Cardiac septum (tissue), 1 donor: ENCODE measurements at places on chromosomes 3 and 15. TPM values are rescaled to one million over a fixed set of nuclear protein-coding genes. Genes with fewer than 3 reads are reported as not detected.

DNA sequence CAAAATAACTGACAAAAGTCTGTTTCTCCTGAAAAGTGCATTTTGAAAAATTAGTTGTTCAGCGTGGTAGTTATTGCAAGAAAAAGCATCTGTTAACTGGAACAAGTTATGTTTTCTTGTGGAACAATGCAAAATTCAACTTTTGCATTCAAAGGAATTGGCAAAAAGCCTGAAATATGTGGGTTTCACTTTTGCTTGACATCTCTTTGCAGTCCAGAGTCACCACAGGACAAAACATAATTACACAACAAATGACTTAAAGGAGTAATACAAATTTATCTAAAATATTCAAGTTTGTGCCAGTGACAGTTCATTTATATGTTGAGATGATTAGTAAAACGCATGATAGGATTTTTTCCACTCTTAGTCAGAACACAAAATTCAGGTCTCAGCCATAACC, 96.3 kb upstream of the P2RY1 start:
- DNase-seq = no peak

GRCh38 chr3:79314544-79314943, 453.3 kb downstream of the ROBO1 start:
- DNase-seq = no peak

- no peak for DNase-seq
These were observed 42.5 kb downstream of the TAMM41 start for GRCh38 chr3:11803977-11804892.

CRYBG3 gene
- 38.2 TPM for total RNA-seq

ATG3 gene
- 41.0 TPM for total RNA-seq

GRCh38 chr15:101497484-101498034, 8.1 kb upstream of the PCSK6 start:
- DNase-seq = no peak

DNA sequence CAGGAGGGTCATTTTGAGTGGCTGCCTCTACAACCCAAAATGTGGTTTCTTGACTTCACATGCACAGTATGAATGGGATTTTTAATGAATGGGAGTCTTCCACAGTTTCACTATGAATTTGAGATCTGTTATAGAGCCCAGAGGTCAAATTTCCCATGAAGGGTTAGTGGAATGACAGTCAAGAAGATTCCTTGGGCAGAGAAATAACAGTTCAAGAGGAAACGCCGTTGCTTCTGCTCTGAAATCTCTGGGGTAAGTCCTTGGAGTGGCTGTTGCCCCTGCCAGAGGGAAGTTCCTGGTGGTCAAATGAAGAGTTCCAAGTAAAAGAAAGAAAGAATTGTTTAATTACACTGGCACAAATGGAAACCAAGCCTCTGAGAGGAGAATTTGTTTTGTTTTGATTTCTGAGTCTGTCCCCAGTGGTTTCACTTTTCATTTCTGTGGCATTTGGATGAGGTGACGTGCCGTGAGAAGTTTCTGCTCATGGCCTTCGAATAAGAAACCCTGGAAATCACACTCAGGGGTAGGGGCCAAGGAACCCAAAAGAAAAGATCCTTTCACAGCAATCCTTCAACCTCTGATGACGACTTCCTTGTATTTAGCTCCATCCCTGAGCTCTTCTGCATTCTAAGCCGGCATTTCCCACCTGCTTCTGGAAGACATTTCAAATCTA, 77.5 kb upstream of the IL12A start:
- DNase-seq = no peak

SCAANT1 gene
- not detected for total RNA-seq

FOXB1 gene
- not detected for total RNA-seq

- no peak for DNase-seq
These were observed 5.9 kb downstream of the MEIS2 start for GRCh38 chr15:37094333-37094914.

DNA sequence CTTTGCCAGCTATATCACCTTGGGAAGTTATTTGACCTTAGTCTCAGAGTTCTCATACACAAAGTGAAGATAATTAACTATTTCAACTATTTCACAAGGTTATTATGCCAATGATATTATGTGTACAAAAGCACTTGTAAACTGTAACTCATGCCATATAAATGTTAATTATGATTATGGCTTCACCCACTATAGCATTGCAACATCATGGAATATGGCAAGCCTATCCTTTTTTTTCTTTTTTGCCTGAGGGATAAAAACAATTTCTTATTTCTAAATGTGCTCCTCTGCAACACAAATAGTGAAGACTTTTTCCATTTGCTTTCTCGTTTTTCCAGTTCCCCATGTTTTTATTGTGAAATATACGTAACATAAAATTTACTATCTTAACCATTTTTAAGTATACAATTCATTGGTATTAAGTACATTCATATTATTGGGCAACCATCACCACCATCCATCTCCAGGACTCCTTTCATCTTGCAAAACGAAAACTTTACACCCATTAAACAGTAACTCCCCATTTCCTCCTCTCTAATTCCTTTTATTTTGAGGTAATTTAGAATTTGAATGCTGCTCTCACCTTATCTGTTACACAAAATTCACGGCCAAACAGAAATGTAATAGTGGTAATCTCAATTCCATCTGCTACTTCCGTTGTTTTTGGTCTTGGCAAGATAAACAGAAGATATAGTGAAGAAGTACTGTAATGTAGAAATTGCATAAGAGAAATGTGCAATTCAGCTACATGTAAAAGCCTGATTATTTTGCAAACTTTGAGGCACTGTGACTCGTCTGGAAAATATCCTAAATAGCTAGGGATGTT, 46.3 kb downstream of the NANOGP8 start:
- DNase-seq = no peak

DNA sequence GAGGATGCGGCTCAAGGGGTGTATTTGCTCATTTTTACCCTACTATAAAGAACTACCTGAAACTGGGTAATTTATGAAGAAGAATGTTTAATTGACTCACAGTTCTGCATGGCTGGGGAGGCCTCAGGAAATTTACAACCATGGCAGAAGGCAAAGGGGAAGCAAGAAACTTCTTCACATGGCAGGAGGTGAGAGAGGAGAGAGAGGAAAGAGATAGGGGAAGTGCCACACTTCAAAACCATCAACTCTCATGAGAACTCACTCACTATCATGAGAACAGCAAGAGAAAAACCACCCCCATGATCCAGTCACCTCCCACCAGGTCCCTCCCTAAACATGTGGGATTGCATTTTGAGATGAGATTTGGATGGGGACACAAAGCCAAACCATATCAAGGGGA, 192.7 kb downstream of the DIPK2A start:
- no peak for DNase-seq

- DNase-seq = no peak
These were observed 7.8 kb downstream of the ANAPC13 start for GRCh38 chr3:134477938-134478337.

WNT5A gene
- 0.92 TPM for total RNA-seq

DNA sequence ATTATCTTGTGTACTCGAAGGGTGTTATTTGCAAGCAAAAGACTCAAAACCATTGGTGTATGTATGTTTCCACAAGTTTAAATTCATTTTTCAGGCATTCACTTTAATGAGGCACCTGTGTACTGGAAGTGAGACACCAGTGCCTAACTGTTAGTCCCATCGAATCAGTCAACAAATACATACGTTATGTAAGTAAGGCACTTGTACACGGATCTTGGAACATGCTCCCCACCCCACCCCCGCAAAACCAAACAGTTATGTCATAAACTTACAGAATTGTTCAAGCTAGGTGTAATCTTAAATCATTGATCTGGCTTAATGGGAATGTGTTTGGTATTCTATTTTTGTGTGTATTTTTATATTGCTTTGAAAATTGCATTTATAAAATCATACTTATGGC, 17.1 kb downstream of the LRRC28 start:
- no peak for DNase-seq

ZMAT3 gene
- total RNA-seq = 18.3 TPM

CASR gene
- not detected for total RNA-seq

DNA sequence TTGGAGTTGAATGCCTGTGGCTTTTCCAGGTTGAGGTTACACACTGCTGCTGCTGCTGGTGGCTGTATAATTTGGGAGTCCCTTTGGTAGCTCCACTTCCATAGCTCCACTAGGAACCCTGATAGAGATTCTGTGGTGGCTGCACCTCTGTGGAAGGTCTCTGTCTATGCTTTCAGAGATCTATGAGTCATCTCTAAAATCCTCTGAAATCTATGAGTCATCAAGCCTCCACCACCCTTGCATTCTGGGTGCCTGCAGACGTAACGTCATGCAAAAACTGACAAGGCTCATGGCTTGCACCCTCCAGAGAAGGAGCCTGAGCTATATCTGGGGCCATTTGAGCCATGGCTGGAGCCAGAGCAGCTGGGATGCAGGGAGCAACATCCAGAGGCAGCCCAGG, 1037.0 kb upstream of the CFAP20DC start:
- DNase-seq = no peak

GRCh38 chr15:76150971-76151598, 91.3 kb downstream of the TMEM266 start:
- DNase-seq = peak; percentile 87

RBP2 gene
- total RNA-seq = not detected

KLHDC8B gene
- 132 TPM for total RNA-seq

SYNPR gene
- 0.46 TPM for total RNA-seq

- DNase-seq = no peak
These were observed 132.2 kb downstream of the ASB7 start for GRCh38 chr15:100734586-100734985.

SUCNR1 gene
- 0.22 TPM for total RNA-seq

- DNase-seq = no peak
These were observed 32.0 kb upstream of the FURIN start for GRCh38 chr15:90836296-90836871.

DNA sequence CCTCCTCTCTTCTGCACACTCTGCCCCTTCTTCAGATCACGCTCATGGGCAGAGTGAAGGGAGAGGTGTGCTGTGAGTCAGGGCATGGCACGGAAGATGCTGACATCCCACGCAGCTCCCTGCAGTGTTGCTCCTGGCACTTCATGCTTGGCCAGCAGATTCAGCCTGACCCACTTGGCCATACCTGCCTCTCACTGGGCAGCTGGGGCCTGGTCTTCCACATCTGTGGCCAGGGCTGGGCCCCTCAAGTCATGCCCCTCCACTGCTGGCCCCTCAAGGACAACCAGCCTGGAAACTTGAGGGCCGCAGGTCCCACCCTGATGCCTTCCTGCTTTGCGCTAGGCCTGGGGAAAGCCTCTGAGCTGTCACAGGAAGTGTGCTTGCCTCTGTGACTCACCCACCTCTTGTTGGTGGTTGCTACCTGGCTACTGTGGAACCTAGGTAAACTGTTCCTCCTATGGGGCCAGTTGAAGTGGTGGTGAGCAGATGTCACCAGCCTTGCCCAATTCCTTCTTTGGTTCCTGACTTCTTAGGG, 48.7 kb downstream of the BSN start:
- DNase-seq = no peak

- no peak for DNase-seq
These were observed 39.3 kb downstream of the SLITRK3 start for GRCh38 chr3:165156757-165157420.

RGMA gene
- total RNA-seq = 16.5 TPM

- DNase-seq = no peak
These were observed 112.7 kb upstream of the SELENOK start for GRCh38 chr3:54004335-54004734.

LPP gene
- 145 TPM for total RNA-seq

TMEM40 gene
- total RNA-seq = 0.54 TPM

GRCh38 chr3:13348661-13349396, 71.3 kb downstream of the NUP210 start:
- DNase-seq = no peak

LTF gene
- total RNA-seq = 5.4 TPM

- DNase-seq = no peak
These were observed 86.7 kb downstream of the VGLL4 start for GRCh38 chr3:11556851-11557644.

- DNase-seq = no peak
These were observed 431.9 kb upstream of the AGTR1 start for GRCh38 chr3:148265841-148266240.

GRCh38 chr3:142972092-142972753, 8.7 kb upstream of the PAQR9 start:
- DNase-seq = no peak

DNA sequence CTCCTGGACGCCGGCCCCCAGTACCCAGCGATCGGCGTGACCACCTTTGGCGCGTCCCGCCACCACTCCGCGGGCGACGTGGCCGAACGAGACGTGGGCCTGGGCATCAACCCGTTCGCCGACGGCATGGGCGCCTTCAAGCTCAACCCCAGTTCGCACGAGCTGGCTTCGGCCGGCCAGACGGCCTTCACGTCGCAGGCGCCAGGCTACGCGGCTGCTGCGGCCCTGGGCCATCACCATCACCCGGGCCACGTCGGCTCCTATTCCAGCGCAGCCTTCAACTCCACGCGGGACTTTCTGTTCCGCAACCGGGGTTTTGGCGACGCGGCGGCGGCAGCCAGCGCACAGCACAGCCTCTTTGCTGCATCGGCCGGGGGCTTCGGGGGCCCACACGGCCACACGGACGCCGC, 956 bp downstream of the ZIC1 start:
- no peak for DNase-seq

CCDC13 gene
- total RNA-seq = 1.1 TPM

FRMD5 gene
- total RNA-seq = 69.1 TPM

BOC gene
- 12.8 TPM for total RNA-seq

GOLGA6L9 gene
- 1.8 TPM for total RNA-seq

SEMA5B gene
- 21.1 TPM for total RNA-seq

DNA sequence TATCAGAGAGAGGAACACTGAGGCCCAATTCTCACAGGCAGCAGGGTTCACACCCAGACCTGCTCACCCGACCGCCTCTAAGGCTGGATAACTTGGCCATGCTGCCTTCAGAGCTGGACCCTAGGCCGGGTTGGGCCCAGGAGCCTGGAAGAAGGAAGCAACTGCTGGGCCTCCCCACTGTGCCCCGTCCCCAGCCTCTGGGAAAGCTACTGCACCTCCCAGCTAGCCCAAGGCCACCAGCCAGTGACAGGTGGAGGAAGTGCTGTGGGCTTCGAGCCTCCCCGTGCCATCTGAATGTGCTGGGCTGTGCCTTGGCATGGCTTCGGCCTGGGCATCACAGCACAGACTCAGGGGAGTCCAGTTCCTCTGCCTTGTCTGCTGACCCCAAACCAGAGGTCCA, 62.5 kb upstream of the RPL32 start:
- DNase-seq = no peak
